Activated T-helper 1 cell treated with anti-CD3 and anti-CD28 coated beads, Interleukin-2, amount 50 U/mL, for 16 hours (primary cell): ENCODE measurements at places on chromosomes 5 and 9.

DNA sequence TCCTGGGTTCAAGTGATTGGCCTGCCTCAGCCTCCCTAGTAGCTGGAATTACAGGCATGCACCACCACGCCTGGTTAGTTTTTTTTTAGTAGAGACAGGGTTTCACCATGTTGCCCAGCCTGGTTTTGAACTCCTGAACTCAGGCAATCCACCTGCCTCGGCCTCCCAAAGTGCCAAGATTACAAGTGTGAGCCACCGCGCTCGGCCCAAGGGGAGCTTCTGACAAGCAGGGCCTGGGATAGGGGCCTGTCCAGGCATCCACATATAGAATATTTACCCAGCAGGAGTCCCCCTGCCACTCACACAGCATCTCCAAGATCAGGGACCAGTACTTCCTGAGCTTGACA, 10.1 kb downstream of the IRF1 start:
- no peak for DNase-seq

GRCh38 chr9:79976257-79977073, 404.7 kb downstream of the TLE4 start:
- no peak for DNase-seq

DNA sequence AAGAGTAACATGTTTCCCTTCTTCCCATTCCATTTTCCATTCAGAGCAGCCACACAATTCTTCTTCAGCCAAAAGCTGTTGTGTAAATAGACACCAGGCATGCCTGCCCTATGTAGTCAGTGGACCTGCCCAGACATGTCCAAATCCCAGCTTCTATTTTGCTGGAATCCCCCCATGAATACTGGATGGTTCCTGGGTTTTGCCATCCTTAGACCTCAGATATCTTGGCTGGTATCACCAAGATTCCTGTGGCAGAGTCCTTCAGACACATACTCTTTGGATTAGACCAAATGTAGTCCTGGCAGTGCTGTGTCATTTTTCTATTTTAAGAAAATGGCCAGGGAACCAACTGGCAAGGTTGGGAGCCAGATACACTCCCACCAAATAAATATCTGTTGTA, 10.3 kb downstream of the FST start:
- DNase-seq, result no peak

DNA sequence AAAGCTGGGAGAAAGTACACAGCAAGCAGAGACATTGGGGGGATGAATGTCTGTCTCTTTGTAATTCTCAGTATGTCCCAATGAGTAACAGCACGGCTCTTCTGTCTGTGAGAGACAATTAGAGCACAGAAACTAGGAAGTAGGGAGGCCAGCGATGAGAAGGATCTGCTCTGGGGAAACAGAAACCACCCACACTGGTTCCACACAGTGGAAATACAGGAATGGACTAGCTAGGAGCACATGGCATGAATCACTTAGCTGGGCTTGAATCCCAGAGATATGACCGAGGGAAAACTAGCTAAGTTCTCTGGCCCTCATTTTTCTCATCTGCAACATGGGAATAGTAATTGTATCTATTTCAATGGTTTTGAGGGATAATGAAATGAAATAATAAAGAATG, 895.9 kb downstream of the TLE4 start:
- DNase-seq, result no peak

DNA sequence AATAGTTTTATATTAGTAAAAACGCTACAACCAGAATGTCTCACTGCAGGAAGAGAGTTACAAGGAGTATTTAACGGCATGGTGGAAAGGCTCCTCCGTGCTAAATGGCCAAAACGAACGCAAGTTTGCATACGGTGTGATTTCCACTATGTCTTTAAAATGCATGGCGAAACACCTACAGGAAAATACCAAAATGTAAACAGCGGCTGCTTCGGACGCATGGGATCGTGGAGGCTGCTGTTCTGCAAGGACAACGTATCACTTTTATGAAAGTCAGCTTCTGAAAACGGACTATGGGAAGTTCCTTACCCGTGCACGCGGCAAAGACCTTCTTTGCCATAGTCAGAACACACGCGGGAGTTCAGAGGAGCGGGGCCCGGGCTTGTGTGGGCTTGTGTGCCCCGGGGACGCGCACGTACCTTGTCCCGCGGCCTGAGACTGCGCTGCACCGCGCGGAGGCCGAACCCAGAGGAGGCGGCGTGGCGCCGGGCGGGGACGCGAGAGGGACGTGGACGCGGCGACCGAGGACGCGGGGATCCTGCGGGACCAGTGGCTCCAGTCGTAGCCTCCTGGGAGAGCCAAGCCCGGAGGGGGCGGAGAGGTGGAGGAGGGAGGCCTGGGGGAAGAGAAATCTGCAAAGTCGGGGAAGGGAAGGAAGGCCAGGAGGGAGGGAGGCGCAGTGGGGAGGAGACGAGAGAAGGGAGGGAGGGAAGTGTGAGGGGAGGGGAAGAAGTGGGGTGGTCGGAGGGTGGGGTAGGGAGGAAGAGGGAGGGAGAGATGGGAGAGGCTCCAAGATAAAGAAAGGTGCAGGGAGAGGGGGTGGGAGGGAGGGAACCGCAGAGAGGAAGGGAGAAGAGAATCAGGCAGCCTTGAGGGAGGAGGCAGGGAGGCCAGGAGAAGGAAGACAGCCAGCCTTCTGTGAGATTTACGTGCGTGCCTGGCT, at the start of gene CMBL:
Gene CMBL, minus strand, starts transcription at position 697 of the 943 bp plus-strand sequence. CDS start 17,140 bp downstream, outside the sequence.
- DNase-seq, result no peak

DNA sequence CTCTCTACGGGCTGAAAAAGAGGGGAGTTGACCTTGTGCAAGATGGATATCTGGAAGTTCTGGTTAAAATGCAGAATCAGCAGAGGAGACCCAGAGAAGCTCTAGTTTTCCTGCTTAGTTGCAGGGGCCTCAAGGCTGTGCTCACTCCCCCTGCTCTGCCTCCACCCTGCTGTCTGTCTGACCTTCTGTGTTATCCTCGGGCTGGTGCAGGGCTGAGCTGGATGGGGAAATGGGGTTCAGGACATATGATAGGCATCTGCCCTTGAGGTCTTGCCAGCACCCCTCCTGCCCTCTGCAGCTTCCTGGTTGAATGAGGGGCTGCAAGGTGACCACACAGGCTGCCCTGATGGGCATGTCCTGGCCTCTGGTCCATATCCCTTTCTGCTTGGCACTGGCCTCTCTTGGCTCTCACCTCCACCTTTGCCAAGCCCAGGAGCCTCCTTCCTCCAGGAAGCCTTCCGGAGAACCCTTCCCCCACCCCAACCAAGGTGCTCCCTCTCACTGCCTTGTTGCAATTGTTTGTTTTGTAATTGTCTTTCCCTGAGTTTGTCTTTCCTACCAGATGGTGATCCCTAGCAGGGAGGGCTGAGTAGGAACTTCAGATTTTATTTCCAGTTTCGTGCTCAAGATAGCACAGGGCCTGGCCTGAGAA, 1.3 kb downstream of the TMEM268 start:
- DNase-seq, result no peak

- DNase-seq, result no peak
These were observed 347.2 kb downstream of the DMAC1 start for GRCh38 chr9:7452378-7452777.

GRCh38 chr5:428754-429452, 14.1 kb upstream of the EXOC3 start:
- DNase-seq, result no peak

DNA sequence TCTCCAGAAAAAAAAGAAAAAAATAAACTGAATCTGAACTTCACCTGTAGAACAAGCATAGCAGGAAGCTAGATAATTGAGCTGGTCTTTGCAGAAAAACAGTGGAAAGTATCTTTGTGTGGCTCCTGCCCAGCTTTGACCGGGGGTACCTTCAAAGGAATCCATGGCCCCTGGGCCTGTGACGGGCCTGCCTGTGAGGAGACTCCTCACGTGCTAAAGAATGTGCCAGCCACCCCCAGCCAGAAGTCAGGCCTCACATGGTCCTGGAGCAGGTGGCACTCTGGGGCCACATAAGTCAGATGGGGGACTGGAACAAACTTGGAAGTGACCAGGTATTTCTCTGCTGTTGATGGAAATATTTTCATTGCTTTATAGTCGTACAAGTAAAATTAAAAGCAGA, 4.1 kb downstream of the NDUFS6 start:
- DNase-seq, result no peak

GRCh38 chr5:59599729-59600128, 293.8 kb downstream of the PDE4D start:
- DNase-seq, result no peak

DNA sequence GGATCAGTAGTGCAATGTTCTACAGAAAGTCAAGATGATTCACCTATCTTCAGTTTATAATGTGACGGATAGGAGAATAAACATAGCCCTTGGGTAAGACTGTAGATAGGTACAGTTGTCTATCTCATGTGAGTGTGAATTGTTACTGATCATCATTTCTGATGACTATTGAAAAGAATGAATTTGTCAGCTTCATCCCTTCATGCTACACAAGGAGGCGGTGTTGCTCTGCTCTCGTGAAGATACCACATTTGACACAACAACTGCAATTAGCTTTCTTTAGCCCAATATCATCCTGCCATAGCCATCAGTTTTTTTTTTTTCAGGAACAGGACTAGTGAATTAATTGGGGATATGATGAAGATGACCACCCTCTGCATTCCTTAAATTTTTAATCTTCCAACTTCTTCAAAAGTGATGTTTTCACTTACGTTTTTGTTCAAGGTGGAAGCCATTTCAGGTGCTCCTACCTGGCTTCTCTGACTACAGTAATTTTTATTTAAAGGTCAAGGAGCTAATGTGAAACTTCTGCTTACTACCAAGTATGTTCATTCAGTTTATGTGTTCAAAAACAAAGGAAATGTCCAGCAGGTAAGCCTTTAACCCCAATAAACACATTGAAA, 152.9 kb upstream of the MOCS2 start:
- DNase-seq, result no peak

DNA sequence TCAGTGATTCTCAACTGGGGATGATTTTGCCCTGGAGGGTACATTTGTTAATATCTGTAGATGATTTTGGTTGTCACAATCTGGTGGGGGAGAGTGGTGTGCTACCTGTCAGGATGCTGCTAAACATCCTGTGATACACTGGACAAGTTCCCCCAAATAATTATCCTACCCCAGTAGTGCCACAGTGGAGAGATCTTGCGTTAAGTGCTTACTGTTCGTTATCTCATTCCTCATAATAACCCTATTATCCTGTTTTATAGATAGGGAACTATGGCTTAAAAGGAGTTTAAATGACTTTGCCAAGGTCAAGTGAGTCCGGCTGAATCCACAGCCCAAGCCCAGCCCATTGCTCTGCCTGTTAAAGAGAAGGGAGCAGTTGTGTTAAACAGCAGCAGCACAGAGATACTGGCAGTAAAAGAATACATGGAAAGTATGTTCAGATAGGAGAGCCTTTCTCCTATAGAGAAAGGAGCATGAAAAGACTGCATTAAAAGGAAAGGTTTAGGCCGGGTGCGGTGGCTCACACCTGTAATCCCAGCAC, 15.4 kb downstream of the CNOT8 start:
- no peak for DNase-seq

- no peak for DNase-seq
These were observed 85.4 kb upstream of the CPEB4 start for GRCh38 chr5:173802670-173803165.

DNA sequence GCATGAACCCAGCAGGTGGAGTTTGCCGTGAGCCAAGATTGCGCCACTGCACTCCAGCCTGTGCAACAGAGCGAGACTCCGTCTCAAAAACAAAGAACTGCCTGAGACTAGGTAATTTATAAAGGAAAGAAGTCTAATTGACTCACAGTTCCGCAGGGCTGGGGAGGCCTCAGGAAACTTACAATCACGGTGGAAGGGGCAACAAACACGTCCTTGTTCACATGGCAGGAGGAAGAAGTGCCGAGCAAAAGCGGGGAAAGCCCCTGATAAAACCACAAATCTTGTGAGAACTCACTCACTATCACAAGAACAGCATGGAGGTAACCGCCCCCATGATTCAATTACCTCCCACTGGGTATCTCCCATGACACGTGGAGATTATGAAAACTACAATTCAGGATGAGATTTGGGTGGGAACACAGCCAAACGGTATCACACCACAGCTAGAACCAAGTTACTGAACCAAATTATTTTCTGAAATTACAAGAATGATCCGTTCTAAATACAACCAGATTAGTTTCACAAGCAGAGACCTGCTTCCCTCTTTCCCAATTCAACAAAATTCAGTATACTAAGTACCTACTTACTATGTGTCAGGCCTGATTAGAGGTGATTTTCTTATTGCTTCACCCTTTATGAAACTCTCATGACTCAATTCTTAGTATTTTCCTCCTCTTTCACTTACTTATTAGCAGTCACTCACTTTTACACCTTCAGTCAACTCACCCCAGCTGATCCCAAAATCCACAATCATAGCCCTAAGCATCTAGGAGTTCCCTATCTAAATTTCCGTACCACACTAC, 8.4 kb downstream of the UBTD2 start:
- DNase-seq, result peak; percentile 35

- DNase-seq, result no peak
These were observed 75.4 kb downstream of the STK32A start for GRCh38 chr5:147310059-147310704.
